ENCODE measurements at places on chromosomes 16 and 17.
A peak's percentile ranks its signal among the peaks of the same experiment; 100 is the strongest.

DNA sequence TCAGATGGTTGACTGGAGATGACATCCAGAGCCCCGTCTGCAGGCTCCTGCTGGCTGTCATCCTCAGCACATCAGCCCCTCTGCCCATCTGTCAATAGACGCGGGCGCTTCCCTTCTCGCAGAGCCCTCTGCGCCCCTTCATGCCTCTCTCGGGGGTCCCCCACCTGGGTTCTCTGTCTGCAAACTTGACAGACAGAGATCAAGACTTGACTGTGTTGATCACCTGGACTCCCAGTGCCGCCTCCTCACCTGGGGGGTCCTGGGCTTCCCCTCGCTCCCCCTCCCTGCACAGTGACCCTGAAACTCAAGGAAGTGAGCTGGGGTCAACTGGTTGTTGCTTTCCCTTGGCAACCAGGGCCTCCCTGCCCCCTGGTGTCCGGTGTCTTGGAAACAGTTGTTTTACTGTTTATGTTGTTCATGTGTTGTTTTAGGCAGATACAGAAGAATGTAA lies 31.9 kb downstream of the RNF213 start:
- no peak for DNase-seq

DNA sequence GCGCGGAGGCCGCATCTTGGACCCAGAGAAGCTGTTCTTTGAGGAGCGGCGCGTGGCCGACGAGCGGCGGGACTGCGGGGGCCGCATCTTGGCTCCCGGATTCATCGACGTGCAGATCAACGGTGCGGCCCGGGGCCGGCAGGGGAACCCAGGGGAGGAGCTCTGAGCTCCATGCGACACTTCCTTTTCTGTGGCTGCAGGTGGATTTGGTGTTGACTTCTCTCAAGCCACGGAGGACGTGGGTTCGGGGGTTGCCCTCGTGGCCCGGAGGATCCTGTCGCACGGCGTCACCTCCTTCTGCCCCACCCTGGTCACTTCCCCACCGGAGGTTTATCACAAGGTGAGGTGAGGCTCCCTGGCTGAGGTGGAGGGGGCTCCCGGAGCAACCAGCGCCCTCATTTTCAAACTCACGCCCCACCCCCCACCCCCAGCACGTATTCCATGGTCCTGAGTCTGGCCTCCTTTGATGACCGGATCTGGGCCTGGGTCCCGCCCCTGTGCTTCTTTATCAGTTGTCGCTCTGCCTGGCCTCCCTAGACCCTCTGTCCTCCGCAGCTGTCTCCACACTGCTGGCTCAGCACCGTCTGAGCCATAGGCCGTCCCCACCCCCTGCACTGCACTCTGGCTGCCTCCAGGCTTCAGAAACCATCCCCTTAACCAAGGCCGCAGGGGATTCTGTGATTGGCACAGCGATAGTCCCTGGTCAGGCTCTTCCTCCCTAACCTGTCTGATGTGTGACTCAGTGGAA lies 787 bp downstream of the AMDHD2 start:
- peak; percentile 86 for DNase-seq

DNA sequence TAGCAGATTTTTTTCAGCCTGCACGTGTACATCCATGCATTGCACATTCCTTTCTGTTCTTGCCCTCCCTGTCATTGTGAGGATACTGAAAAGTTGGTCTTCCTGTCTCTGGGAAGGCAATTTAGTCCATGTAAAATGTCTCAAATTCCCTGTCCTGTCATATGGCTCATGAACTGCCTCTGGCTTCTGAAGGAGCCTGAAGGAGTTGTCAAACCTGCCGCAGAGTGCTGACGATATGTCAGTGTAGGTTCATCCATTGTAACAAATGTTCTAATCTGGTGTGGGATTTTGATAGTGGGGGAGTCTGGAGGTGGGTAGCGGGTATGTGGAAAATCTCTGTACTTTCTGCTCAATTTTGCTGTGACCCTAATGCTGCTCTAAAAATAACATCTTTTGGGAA lies 59.6 kb downstream of the YPEL2 start:
- no peak for DNase-seq

DNA sequence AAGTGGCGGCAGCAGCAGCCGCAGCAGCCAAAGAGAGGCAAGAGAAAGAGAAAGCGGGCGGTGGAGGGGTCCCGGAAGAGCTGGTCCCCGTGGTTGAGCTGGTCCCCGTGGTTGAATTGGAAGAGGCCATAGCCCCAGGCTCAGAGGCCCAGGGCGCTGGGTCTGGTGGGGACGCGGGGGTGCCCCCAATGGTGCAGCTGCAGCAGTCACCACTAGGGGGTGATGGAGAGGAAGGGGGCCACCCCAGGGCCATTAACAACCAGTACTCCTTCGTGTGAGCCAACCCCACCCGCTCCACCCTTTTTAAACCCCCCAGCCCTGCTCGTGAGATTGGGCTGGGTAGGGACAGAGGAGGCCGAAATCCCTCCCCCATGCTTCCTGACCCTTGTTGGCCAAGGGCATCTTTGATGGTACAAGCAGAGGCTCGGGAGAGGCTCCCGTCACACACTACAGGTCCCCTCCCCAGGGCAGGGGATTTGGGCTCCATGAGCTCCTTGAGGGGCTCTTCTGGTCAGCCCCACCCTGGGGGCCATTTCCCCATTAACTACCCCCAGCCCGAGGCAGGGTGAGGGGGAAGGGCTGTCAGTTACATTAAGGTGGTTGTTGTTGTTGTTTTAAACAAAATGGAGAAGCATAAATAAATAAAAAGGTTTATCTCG lies 4.6 kb upstream of the ATP2A1 start:
- no peak for DNase-seq

- DNase-seq = no peak
Observed at GRCh38 chr17:69460963-69461922, 46.7 kb downstream of the MAP2K6 start.

DNA sequence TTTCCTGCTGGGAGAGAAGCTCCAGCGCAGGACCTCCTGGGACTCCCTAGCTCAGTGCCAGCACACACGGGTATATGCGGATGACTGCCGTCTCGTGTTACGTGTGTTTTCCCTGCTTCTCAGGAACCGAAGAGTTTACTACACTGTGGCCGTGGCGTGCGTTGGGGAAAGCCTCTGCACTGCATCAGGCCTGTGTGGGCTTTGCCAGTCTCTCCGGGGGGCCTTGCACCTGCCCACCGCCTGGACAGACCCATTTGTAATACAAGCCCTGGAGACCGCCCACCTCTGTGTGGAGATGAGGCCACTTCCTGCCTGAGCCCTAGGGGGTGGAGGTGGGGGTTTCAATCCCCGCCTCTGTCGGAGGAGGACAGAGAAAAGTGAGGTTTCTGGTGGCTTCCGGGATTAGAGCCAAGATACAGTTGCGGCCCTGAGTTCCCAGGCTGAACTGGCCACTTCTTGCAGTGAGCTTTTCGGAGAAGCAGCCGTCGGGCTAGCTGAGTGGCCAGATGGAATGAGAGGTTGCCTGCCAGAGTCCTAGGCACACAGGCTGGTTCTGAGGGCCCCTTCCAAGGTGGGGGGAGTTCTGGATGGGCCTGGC lies 43.4 kb upstream of the GSE1 start:
- no peak for DNase-seq
